Uterus (tissue), 4 donors: ENCODE measurements at places on chromosomes 1 and 21. TPM values are rescaled to one million over a fixed set of nuclear protein-coding genes. Genes with fewer than 3 reads are reported as not detected.

The GJC2 gene
- 25.8 TPM for total RNA-seq

DNA sequence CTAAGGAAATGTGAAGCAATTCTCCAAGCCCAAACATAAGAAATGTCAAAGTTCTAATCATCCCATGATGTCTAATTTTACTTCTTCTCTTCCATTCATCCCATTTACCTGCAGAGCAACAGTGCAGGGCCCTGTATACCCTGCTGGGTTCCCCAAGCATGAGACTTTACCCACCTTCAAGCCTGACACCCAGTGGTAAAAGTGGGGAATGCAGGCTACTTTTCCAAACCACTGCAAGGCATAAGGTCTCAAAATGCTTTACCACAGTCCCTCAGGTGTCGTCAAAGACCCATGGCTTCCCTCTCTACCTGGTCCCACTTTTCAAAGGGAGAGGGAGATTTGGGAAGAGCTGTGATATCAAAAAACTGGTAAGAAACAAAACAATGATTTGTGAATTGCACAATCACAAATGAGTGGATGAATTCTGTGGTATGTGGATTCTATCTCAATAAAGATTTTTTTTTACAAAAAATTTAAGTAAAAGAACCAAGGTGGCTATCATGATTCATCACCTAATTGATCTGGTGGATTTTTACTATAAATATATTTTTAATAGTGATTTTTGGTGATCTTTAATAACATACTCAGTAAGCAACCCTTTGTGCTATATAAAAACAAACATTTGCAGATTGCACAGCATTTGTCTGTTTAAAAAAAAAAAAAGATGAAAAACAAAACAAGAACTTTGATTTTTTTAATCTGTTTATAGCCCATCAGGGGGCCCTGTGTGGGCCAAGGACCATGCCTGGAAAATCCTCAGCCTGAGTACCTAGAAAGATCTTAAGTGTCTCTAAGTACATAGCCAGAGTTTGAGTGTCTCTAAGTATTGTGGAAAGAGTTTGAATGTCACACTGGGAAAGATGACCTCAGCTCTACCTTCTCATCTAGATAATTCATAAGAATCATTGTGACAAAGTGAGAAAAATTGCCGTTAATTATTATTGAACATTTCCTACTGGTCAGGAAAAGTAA is 73.1 kb upstream of the GJB5 start:
- DNase-seq, result no peak

- no peak for DNase-seq
Measured at GRCh38 chr1:221795380-221795779, 53.5 kb upstream of the DUSP10 start.

DNA sequence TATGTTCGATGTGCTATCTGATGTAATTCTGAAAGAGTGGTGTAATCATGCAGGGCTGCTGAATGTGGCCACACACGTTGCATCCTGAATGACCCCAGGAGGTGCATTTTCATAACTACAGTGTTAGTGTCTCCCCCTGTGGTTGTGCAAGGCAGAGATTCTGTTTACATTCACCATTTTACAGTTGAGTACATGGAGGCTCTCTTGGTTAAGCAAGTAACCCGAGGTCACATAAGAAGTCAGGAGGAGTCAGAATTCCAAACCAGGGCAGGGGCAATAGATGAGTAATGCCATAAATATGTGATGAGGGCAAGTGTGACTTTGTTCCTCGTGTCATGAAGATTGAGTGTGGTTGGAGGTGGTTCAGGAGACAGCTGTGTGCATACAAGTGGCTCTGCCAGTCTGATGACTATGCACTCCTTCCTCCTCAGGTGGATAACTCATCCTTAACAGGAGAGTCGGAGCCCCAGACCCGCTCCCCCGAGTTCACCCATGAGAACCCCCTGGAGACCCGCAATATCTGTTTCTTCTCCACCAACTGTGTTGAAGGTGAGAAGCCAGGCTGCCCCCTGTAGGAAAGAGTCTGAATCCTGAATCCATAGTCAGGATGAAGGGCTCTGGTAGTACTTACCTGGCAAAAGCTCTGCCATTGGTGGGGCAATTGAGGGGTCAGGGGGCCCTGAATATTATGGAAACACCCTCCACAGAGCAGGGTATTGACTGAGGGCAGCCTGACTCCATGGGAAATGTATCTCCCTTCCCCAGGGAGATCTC is 9.3 kb downstream of the ATP1A2 start:
- no peak for DNase-seq

GRCh38 chr1:167849666-167850065 is 64.3 kb downstream of the ADCY10 start:
- no peak for DNase-seq

- no peak for DNase-seq
Measured at GRCh38 chr1:229316166-229316565, 26.7 kb downstream of the CCSAP start.

DNA sequence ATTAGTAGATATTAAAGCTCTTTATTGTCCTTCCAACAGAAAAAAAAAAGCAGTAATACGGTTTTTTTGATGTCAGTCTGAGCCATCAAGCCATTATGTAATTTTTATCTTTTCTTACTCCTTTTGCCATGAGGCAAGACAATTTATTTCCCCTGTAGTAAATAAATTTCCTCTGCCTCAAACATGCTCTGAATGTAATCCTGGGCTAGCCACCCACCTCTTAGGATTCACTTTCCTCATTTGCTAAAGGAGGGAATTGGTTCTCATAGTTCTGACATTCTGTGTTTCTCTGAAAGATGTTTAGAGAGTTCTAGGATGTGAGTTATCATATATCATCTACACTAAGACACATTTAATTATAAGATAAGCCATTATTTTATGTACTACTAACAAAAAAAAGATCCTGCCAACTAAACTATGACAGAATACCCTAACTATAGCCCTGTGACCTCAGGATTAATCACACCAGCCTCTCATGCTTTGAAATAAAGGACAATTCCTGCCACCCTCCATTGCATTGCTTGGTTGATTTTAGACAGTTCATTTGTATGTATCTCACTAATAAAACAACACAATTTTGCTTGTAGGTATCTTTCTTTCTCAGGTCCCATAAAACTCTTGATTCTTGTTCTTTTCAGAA is 34.0 kb upstream of the RAP1A start:
- DNase-seq, result no peak

- no peak for DNase-seq
Measured at GRCh38 chr1:5811419-5811818, 180.8 kb downstream of the NPHP4 start.

DNA sequence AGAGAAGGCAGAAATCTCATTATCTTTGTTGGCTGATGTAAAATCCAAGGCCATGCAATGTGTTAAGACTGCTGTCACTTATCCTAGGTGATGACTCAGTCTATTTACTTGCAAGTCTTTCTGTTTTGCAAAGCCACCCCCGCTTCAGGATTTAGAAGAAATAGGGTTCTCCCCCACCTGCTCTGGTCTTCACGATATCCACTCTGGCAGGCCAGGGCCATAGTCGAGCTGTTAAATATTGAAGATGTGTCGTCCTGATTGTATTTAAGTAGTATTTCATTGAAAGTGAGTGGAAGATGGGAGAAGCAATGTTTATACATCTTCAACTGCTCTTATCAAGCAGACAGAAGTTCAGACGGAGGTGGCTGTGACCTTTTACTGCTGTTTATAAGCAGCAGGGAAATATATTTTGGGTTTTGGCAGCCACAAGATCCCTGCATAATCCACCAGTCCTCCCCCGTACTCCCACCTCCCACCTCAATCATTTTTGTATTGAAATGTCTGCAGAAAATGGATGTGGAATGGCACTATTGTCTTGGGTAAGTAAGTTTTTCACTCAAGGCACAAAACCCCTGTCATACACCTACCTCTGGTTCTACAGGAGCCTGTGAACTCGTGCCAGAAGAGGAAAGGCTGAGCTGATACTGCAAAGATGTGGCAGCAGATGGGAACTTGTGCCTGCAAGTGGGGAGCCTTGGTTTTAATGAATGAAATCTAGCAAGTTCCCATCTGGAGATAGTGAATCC is 117.4 kb downstream of the MRPS6 start:
- DNase-seq, result no peak

DNA sequence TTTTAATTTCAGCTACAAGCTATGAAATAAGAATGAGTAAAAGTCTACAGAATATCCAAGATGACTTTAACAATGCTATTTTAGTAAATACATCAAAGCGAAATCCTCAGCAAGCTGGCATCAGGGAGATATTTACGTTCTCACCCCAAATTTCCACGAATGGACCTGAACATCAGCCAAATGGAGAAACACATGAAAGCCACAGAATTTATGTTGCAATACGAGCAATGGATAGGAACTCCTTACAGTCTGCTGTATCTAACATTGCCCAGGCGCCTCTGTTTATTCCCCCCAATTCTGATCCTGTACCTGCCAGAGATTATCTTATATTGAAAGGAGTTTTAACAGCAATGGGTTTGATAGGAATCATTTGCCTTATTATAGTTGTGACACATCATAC is 13.7 kb upstream of the CLCA1 start:
- DNase-seq, result no peak

GRCh38 chr1:35029761-35030160 is 2.0 kb downstream of the ZMYM6 start:
- no peak for DNase-seq
